Activated CD8-positive, alpha-beta memory T cell treated with anti-CD3 and anti-CD28 coated beads for 4 hours (primary cell): ENCODE measurements at places on chromosomes 1 and 21.

DNA sequence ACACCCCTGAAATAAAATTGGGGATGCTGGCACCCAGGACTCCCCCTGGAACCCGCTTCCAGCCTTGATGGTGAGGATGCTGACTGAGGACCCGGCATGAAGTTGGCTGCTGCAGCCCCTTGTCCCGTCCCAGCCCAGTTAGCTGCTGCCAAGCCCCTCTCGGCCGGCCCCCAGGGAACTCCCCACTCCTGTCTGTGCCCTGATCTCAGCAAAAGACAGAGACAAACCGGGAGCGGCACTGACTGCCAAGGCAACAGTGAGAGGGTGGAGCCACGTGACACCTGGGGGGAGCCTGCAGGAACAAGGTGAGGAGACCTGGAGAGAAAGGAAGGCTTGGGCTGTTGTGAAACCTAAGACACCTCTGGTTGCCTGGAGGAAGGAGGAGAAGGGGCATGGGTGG lies 24.7 kb downstream of the CASZ1 start:
- no peak for DNase-seq

DNA sequence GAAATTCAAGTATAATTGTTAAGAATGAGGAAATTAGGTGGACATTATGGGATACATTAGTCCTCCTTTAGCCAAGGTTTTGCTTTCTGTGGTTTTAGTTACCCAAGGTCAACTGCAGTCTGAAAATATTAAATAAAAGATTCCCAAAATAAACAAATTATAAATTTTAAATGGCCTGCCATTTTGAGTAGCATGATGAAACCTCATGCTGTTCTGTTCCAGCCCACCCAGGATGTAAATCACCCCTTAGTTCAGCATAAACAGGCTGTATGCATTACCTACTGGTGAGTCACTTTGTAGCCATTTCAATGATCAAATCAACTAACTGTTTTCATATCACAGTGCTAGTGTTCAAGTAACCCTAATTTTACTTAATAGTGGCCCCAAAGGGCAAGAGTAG lies 132.5 kb upstream of the LYPLAL1 start:
- DNase-seq: no peak

DNA sequence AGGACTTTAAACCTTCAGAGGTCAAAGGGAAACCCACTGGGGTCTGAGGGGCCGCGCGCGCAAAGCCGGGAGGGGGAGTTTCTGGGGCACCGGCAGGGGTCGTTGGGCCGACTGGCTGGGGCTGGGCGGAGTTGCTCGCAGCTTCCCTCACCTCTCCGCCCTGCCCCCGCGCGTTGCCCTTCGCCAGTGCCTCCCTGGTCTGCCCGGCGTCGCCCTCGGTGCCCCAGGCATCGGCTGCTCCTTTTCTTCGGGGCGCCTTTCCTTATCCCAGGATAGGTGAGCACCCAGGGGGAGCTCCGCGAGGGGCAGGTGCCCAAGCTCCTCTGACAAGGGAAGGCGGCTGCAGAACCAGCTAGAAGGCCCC lies 390 bp upstream of the NGF start:
- no peak for DNase-seq

DNA sequence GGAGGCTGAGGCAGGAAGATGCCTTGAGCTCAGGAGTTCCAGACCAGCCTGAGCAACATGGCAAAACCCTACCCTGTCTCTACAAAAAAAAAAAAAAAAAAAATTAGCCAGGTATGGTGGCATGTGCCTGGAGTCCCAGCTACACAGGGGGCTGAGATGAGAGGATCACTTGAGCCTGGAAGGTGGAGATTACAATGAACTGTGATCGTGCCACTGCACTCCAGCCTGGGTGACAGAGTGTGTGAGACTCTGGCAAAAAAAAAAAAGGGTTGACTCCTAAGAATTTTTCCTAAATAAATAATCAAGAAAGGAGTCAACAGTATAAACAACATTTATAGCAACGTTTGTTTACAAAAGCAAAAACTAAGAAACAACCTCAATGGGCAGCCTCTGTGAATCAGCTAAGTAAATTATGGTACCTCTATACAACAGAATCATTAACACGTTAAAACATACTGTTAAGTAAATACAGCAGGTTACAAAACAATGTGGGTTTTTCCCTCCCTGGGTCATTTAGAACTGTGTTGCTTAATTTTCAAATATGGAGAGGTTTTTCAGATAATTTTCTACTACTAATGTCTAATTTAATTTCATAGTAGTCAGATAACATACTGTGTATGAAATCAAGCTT lies 56.8 kb downstream of the SLC30A10 start:
- DNase-seq: no peak

DNA sequence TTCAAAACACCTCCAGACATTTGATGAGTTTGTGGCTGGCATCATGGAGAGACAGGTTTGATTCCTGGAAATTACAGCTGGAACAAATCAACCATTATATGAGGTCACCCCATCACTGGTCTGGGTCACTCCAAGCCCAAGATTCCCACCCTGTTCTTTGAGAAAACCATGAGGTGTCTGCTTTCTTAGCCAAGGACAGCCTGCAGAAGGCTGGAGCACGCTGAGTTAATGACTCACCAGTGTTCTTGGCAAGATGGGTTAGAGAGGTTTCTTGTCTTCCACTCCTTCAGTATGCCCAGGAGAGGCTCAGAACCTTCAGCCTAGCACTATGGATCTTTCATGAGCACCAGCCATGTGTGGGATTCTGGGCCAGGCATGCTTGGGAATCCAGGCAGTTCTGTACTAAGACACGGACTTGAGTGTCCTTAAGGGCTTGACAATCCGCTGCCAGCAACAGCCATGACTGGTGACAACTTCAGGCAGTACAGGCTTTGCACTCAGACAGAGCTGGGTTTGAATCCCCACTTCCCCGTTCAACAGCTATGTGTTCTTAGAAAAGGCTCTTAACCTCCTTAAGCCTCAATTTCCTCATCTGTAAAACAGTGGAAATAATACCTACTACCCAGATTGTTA lies 43.9 kb downstream of the GRHL3 start:
- DNase-seq: no peak

DNA sequence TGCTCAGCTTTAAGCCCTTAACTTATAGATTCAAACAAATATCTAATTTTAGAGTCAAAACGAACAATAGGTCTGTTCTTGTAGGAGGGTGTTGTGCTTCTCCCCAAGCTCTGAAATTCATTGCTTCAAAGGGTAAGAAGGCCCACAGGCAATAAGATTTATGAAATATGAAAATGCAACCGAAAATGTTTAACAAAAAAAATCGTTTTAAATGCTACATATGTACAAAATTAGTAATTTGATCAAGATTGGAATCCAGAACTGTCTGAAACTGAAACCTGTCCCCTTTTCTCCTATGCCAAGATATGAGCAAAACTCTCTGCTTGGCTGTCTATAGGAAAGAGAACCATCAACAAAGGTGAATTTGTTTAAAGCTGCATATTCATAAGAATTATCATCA lies 534.3 kb downstream of the PLPP3 start:
- no peak for DNase-seq

GRCh38 chr1:243748706-243749283 lies 101.2 kb downstream of the AKT3 start:
- DNase-seq: no peak

GRCh38 chr1:196608390-196609369 lies at the start of gene KCNT2:
Gene KCNT2 (minus strand): TSS chr1:196608440. CDS start chr1:196608309, 131 bp downstream.
- DNase-seq: no peak

GRCh38 chr1:184562806-184563205 lies 176.0 kb downstream of the C1orf21 start:
- DNase-seq: no peak

- no peak for DNase-seq
Measured at GRCh38 chr21:32726839-32727686, 750 bp downstream of the SYNJ1 start.

GRCh38 chr1:86765073-86765472 lies 60.7 kb downstream of the SH3GLB1 start:
- DNase-seq: no peak

- no peak for DNase-seq
Measured at GRCh38 chr1:181451661-181452230, 31.6 kb upstream of the CACNA1E start.

DNA sequence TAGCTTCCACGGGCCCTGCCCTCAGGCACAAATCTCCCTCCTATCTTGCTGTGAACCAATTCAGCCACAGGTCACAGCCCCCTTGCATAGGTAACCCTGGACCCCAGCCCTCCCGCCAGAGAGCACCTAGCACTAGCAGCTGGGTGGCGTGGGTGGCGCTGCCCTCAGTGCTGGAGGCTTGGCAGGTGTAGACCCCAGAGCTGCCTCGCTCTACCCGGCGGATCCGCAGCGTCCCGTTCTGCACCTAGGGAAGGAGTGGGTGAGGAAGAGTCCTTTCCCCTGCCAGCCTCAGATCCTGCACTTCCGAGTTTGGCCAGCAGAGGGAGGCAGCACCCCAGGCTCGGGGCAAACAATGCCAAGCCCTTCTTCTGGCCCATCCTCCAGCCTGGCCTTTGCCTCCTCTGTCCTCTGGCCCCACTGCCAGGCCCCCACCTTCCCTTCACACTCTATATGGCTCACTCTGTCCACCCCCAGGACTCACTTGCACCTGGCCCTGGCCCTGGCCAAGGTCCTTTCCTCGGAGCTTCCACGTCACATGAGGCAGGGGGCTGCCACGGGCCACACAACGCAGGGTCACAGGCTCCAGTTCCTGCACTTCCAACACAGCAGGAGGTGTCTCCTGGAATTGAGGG lies 9.0 kb downstream of the IGSF9 start:
- peak; percentile 68 for DNase-seq

- no peak for DNase-seq
Measured at GRCh38 chr1:84991097-84991920, 5.6 kb downstream of the MCOLN2 start.

- DNase-seq: no peak
Measured at GRCh38 chr1:109478806-109479205, 4.9 kb upstream of the ATXN7L2 start.

GRCh38 chr1:67314696-67315095 lies 7.0 kb downstream of the IL12RB2 start:
- no peak for DNase-seq

DNA sequence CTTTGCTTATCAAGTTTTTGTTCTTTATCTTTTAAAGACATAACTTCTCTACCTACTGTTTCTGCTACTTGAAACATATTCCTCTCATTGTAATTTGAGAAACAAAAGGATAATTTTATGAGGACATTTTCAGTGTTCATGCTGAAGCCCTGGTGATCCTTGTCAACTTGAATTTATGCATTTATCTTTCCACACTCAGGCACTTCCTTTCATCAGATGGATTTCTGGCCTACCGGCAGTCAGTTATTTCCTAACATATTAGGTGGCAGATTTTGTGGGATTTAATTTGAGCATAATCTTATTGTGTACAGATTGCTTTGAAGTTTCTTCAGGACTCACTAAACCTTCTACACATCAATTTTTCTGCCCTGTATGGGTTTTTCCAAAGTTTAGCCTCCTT lies 75.0 kb downstream of the RGL1 start:
- no peak for DNase-seq

DNA sequence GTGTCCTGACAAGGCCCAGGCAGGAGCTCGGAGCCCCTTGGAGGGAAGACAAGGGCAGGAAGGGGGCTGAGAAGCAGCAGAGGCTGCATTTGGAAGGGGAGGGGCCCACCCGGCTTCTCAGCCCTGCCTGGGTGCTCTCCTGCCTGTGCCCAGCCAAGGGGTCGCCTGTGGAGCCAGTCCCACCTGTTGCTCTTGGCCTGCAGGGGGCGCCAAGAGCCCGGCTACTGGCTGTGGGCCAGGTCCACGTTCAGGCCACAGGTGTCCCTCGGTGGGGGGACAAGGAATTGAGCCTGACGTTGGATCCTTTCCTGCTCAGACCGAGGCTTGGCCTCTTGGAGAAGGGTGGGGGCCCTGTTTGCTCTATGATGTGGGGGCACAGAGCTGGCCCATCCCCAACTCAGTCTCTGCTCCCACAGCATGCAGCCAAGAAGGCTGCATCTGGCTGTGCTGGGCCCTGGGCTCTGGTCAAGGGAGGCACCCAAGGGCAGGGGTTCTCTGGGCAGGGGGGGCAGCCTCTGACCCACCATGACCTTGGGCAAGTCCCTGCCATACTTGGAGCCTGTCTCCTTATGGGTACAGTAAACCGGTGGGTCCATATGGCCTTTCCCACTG lies 10.9 kb downstream of the WNT4 start:
- peak; percentile 7 for DNase-seq

- DNase-seq: no peak
Measured at GRCh38 chr21:45376459-45377324, 28.3 kb upstream of the COL18A1 start.

- no peak for DNase-seq
Measured at GRCh38 chr1:17075470-17076255, 21.8 kb upstream of the SDHB start.

DNA sequence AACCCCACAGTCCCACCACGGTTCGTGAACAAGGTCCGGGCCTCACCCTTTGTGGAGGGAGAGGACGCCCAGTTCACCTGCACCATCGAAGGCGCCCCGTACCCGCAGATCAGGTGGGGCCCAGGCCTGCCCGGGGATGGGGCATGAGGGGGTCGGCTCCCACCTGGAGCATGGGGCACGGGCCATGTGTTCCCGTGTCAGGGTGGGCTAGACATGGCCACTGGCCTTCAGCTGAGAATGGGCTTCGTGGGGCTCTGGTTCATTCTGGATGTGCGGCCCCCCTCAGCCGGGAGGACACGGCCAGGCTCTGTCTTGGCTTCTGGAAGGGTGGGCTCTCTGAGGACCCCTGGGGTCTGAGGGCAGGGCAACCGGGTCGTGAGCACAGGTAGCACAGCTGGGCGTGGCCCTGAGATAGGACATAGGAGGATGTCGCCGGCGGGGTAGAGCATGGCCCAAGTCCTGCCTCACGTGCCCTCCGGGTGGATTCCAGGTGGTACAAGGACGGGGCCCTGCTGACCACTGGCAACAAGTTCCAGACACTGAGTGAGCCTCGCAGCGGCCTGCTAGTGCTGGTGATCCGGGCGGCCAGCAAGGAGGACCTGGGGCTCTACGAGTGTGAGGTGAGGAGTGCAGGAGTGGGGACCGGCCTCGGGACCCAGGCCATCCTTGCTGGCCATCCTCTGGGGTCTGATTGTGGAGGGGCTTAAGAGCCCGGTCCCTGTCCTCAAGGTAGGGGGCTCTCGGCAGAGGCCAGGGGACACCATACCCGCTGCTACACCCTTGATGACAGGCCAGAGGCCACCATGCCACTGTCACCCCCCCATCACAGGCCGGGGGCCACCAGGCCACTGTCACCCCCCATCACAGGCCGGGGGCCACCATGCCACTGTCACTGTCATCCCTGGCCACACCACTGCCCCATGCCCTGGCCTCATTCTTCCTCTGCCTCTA lies 55.5 kb downstream of the TRIM11 start:
- no peak for DNase-seq

DNA sequence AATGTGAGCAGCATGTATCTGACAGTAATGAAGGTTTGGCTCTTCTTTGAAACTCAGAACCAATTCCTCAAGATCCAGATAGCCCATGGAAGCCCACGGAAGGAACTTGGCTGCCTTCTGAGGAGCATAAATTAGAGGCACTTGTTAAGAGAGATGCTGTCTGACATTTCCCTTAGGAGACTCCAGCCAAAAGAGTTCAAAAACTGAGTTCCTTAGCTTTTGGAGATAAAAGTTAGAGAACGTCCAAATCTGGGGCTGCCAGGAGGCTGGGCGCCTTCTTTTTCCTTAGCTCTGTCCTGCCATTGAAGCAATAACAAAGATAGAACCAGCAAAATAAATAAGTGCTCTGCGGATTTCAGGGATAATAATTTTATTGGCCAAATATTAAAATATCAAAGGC lies 439.6 kb upstream of the USP24 start:
- no peak for DNase-seq
